ENCODE measurements at places on chromosomes 2 and 18.

DNA sequence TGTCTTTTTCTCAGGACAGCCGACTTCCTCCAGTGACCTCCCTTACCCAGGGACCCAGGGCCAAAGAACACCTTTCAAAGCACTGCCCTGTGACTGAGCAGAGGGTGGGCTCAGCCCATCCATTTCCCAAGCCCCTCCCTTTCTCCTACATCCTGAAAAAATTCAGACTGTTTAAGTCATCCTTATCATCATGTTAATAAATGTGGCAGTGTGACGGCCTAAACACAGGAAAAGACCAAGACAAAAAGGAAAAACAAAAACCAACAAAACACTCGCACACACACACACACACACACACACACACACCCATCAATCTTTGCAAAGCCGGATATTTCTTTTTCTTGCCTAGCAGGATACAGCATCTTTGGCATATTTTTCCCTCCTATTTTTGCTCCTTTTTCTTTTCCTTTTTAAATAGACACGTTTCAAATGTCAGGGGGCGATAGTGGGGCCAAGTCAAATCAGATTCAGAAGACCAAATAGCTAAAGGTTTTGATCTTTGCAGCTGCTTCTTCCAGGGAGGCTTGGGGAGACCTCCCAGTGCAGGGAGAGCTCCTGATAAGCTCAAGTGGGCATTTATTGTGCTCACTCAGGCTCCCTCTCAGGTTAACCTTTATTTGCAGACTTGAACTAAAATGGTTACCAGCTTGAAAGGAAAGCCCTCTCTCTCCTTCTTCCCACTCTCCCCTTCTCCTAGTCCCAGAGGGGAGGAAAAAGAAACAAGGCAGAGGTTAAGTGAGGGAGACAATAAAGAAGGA lies 39.5 kb upstream of the NRP2 start:
- DNase-seq = no peak

- DNase-seq = peak; percentile 46
Observed at GRCh38 chr2:201414099-201415023, 36.9 kb downstream of the TRAK2 start.

GRCh38 chr2:112642966-112643365 lies 2.8 kb upstream of the SLC20A1 start:
- no peak for DNase-seq

- no peak for DNase-seq
Observed at GRCh38 chr2:221850076-221850475, 278.0 kb upstream of the EPHA4 start.

GRCh38 chr2:27446057-27446456 lies 3.9 kb downstream of the KRTCAP3 start:
- DNase-seq = no peak

GRCh38 chr2:116979916-116980764 lies 834.4 kb upstream of the DDX18 start:
- no peak for DNase-seq

DNA sequence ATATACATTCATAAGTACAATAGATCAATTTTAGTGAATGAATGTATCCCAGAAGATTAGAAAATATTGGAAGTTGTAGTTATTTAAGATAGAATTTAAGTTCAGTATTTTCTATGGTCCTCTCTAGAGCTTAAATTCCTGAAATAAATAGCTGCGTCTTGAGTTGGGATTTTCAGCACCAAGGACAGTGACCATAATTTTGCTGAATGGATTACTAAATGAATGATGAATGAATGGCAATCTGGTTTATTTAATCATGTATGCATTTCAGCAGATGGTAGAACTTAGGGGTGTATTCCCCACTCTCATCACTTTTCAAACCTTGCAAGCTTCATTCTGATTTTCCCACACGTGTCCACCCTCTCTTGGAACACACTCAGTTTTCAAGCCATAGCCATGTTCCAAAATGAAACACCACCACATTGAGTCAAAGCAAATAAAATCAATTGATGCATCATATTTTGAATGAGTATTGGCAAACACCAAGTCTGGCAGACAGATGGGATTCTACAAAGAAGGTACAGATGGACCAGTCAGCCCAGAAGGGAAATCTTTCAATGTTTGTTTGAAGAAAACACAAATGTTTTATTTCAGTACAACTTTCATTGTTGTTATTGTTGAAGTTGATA lies 362.2 kb upstream of the NXPH2 start:
- DNase-seq = peak; percentile 21

DNA sequence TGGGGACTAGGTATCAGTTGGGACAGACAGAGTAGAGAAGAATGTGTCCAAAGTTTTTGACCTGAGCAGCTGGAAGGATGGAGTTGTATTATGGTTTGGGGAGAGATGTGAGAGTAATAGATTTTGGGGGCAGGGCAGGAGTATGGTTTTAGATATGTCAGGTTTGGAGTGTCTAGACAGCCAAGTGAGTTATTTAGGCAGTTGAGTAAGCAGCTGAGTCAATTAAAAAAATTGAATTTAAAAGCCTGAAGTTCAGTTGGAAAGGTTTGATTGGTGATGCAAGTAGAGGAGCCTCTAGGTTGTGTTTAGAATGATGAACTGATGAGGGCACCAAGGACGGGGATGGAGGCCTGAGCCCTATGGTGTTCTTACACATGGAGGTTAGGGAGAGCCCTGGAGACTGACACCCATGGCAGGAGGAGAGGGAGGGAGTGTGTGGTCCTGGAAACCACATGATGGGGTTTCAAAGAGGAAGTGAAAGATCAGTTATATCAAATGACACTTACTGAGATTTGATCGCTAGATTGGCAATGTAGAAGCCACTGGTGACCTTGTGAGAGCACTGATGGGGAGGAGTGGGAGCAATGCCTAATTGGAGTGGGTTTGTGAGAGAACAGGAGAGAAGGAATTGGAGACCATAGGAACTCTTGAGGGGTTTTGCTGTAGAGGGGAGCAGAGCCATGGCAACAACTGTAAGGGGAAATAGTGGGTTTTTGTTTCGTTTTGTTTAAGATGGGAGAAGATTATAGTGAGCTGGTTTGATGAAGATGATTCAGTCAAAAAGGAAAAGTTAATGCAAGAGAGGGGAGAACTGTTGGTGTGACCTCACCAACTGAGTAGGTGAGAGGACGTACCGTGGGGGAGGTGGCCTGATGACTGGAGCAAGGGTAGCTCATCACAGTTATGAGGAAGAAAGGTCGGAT lies 10.3 kb downstream of the ITGA6 start:
- DNase-seq = peak; percentile 35

- no peak for DNase-seq
Observed at GRCh38 chr2:121611730-121612705, 37.2 kb downstream of the CLASP1 start.

DNA sequence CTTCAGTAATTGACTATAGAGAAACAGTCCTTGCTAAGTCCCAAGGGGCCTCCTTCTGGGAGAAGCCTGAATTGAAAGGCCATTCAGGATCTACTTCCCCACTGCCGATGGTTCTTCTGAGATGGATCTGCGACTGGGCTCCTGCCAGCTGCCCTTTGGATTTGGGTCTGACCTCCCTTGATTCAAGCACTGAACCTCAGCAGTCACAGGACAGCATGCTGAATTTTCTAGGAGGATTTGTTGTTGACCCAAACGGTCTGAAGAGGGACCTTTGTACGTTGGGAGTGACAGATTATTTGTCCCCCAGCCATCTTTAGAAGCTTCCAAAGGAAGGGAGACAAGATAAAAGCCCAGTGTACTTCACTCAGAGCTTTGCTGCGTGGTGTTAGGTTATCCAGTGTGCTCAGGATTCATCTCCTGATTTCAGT lies 67.1 kb downstream of the NXPH2 start:
- DNase-seq = no peak

DNA sequence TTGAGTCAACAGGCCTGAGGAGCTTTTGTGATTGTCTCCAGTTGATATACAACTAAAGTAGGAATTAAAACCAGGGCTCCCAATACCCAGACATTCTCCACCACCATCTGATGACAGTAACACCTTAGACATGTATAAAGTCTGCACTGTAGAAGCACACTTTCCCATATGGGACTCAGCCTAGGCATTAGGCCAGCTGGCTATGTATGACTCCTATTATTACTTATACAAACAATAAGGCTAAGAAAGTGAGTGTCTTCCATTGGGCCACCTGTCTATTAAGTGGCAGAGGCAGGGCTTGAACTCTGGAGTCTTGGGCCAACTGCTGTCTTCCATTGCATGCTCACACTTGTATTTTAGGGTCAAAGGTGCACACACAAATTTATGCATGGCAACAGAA lies 32.1 kb upstream of the COLEC12 start:
- DNase-seq = no peak

- DNase-seq = no peak
Observed at GRCh38 chr2:199916980-199917379, 5.9 kb downstream of the C2orf69 start.

- no peak for DNase-seq
Observed at GRCh38 chr2:15159206-15159605, 401.9 kb downstream of the NBAS start.

GRCh38 chr2:223654384-223654915 lies 52.3 kb upstream of the SCG2 start:
- DNase-seq = peak; percentile 45

All from fibroblast of mammary gland (primary cell).